ENCODE measurements at places on chromosomes 11 and 22.

DNA sequence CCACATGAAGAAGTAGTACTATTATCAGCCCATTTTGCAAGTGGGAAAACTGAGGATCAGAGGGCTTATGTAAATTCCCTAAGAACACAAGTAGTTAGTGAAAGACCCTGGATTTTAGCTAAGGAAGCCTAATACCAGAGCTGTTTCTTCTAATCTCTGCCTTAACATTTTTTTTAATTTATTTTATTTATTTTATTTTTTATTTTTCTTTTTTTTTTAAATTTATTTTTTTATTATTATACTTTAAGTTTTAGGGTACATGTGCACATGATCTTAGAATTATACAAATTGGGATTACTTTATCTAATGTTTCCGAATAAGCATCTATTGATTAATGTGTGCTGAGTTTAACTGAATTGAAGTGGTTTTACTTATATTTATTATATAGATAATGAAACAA lies 1015.3 kb downstream of the LRRC4C start:
- DNase-seq = no peak

- DNase-seq = no peak
These were observed 492 bp upstream of the LUZP2 start for GRCh38 chr11:24496386-24496735.

- no peak for DNase-seq
These were observed 44.0 kb downstream of the FDX1 start for GRCh38 chr11:110473706-110474105.

DNA sequence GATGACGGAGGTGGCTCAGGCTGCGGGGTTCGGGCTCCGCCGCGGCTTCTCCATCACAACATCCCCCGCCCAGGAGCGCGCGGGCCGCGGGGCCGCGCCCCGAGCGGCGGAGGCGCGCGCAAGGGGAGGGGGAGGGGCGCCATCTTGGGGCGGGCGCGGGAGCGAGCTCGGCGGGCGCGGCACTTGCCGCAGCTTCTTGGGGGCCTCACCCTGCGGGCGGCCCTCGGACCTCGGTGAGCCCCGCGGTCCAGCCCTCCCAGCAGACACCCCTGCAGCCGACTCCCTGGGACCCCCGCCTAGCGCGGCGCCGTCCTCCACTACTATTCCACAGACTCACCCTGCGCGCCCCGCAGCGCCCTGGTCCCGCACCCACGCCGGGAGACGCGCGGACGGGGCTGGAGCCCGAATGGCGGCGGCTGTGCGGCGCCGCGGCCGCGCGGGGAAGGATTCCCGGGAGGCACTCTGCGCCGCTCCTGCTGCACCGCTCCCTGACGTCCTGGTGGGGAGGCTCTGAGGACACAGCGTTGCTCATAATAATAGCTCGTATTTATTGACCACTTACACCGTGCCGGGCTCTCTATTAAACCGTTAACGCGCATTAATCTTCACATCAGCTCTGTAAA lies at the start of gene APBB1:
Gene APBB1 (minus strand): TSS at position 86 of the 623 bp plus-strand sequence. CDS start 7,747 bp downstream, outside the sequence.
- peak; percentile 62 for DNase-seq

- DNase-seq = no peak
These were observed 21.7 kb downstream of the TPST2 start for GRCh38 chr22:26568207-26568706.

- DNase-seq = no peak
These were observed 19.0 kb upstream of the OR52K2 start for GRCh38 chr11:4430051-4430450.

- peak; percentile 72 for DNase-seq
These were observed 132.8 kb upstream of the PITPNB start for GRCh38 chr22:28051787-28052356.

DNA sequence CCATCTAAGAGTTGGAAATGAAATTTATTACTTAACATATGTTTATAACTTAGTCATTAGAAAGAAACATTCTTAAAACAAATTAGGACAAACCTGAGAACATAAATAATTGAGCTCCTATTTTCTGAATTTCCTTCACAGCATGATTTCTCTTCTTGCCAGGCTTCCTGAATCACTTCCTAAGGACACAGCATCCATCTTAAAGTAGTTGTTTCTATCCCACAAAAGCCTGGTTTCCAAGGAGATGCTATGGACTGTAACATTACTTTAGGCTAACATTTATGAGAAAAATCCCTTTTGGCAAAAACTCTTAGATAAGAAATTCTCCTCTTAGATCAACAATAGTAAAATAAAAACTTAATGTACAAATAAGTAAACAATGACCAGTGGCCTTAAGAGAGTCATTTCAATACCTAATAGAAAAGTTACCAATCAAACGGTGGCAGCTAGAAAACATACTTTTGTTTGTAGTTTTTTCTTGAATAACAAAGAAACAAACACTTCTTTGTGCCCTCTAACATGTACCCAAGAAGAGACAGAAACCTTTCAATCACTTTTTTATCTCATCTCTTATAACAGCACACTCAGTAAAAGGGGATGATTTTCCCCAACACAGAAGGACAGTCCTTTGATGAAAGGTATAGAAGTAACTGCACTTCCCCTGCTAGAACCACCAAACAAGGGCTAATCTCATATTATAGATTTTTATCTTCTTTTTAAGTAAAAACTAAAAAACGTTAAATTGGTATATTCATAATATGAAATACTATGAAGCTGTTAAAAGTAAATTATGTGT lies 74.5 kb downstream of the TTC28 start:
- DNase-seq = no peak

DNA sequence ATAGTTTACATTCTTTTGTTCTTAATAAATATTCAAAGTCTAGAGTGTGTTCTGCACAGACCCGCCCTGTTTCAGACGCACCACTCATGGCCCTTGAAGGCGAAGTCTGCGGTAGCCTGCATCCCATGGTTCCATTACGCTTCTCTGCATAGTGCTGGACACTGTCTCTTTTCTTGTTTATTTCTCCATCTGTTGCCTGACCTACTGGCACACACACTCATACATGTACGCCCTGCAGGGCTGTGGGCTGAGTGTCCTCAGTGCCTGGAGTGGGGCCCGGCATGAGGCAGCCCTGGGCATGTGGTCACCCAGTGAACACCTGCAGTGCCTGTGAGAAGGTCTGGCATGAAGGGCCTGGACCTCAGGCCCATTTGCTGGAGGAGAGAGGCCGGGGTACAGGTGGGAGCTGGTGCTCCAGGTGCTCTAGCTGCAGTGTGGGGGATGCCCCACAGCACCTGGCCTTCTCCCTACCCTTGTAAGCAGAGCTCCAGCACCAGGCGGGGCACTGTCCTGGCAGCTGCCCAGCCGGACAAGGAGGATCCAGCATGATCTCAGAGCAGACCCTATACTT lies 404.1 kb downstream of the TBC1D22A start:
- no peak for DNase-seq

- no peak for DNase-seq
These were observed 6.3 kb downstream of the OR52K2 start for GRCh38 chr11:4455419-4455818.

DNA sequence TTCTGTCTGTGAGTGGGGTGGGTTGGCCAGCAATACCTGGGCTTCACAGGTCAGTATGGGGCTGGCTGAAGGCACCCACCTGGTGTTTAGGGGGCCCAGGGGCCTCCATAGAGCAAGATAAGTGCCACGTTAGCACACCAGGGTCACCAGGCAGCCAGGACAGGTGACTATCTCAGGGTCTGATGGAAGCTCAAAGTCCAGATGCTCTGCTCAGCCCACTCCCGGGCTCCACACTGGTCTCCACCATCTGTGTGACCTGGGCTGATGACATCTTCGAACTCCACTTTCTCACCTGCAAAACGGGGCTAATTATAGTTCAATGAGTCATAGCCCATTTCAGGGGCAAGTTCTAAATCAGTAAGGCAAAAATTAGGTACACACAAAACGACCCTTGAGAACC lies 39.4 kb upstream of the PRDM11 start:
- DNase-seq = no peak

- DNase-seq = peak; percentile 61
These were observed at the start of gene SEC14L2 for GRCh38 chr22:30396871-30397655. TSS of gene SEC14L2 (plus strand) at chr22:30397018. CDS start at chr22:30397117, 99 bp downstream.

DNA sequence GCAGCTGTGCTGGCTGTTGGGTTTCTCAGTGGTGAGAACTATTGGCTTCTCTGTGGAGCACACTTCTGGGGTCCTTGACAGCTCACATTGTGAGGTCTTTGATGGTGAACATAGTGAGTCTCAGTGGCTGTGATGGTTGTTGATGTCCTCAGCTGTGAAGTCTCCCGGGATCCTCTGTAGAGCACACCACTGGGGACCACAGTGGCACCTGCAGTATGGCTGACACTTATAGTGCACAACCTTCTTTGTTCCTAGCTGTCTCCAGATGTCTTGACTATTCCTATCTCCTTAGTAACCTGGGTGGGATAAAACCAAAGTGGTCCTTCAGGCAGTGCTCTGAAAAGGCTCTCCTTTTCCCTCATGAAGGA lies 34.3 kb upstream of the CHORDC1 start:
- DNase-seq = no peak

DNA sequence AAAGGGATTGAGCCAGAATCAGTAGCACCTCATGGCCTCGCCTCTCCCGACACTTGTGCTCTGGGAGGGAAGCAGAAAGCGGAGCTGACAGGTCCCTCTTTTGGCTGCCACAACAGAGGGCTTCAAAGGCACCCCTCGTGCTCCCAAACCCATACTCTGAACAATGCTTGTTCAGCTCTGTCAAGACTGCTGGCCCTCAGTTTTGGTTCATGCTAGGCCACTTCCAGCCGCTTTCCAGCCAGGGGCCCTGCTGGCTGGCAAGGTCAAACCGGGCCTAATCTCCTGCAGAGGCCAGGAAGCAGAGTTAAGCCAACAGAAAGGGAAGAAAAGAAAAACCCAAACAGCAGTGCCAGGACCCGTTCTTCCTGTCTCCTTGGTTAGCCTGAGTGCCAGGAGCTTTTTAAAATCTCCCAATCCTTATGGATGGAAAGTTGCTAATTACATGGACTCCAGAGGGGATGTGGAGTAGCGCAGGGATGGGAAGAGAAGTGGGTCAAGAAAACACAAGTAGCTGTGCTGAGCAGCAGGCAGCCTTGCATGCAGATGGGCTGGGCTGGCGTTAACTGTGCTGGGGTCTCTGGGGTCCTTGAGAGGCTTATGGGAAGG lies 150.6 kb downstream of the GRIK4 start:
- DNase-seq = no peak

DNA sequence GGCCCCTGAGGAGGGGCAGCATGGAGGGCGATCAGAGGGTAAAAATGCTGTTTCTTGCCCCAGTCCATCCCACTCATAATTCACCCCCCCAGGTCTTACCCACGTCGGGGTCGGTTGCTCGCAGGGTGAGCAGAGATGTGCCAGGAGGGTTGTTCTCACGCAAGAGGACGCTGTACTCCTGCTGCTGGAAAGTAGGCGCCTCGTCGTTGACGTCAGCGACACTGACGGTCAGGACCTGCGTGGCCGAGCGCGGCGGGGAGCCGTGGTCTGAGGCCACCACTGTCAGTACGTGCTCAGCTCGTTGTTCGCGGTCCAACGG lies 10.3 kb upstream of the TPP1 start:
- DNase-seq = no peak

GRCh38 chr22:31556627-31557203 lies 60.4 kb downstream of the SFI1 start:
- peak; percentile 44 for DNase-seq

- DNase-seq = peak; percentile 71
These were observed 29.4 kb downstream of the GUCD1 start for GRCh38 chr22:24525416-24526037.

DNA sequence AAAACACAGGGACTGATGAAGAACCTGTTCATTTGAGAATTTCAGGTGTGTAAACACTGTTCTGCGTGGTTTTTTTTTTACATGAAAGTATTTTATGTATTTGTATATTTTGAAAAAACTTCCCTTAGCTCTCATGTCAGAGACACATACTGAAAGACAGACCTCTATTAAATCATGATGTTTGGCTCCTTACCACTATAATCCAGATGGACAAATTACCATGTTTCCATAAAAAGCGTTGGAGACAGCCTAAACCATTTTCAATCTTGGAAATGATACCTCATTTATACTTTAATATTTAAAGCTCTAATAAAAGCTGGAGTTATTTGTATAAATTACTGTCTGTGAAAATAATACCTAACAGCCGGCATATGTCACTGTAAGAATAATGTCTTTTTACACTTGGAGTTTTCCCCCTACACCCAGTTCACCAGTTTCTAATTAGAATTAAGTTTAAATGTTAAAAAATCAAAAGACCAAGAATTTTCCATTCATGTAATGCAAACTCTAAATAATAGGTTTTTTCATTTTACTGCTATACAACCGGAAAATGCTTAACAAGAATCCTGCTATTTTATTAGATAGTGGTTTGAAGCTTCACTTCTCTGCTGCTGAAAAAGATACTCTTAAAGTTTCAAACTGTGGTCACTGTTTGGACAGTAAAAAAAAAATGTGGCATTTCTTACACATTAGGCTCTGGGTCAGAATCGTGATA lies 30.8 kb downstream of the APLP2 start:
- DNase-seq = no peak

DNA sequence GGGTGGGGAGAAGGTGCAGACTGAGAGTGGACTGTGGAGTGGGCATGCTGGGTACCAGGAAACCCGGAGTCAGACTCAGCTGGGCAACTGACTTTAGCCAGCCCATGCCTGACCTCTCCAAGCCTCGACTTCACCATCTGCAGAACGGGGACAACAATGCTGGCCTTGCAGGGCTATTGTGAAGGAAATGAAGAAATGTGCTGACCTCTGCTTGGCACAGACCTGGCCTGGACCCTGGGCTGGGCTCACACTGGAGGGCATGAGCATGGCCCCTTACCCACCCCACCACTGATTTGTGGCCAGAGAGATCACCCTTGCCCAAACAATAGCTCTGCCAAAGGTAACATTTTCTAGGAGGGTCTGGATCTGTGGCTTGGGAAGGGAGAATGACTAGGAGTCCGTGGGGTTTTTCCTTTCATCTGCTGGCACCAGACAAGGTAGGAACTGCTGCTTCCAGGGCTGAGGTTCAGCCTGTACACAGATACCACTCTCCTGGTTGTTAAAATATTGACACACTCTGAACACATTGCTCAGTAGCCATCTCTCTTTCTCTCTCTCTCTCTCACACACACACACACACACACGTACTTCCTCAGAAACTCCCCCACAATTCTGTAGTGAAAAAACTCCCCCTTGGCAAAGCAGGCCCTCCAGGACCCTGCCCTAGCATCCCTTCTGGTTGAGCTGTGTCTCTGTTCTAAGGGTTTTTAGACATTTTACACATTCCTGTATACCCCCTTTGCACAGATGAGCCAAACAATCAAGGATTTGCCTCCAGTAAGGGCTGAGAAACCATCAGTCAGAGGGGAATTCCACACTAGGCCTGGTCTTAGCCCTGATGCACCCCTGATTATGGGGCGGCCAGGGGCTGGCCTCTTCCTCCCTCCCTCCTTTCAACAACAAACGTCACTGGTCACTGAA lies 1.0 kb downstream of the MOGAT2 start:
- DNase-seq = no peak

GRCh38 chr11:85232559-85232958 lies 394.6 kb downstream of the DLG2 start:
- no peak for DNase-seq

All from fibroblast of skin of scalp (primary cell).